ENCODE measurements at places on chromosomes 1 and 21. TPM values are rescaled to one million over a fixed set of nuclear protein-coding genes. Genes with fewer than 3 reads are reported as not detected.

AMY1A gene
- not detected for total RNA-seq

ASCL5 gene
- total RNA-seq, result not detected

AMY2A gene
- not detected for total RNA-seq

PM20D1 gene
- total RNA-seq, result 0.34 TPM

MNDA gene
- total RNA-seq, result not detected

ADGRB2 gene
- 0.39 TPM for total RNA-seq

CFAP74 gene
- not detected for total RNA-seq

ITLN2 gene
- total RNA-seq, result not detected

SPATC1L gene
- total RNA-seq, result 7.7 TPM

RUNX3 gene
- total RNA-seq, result 186 TPM

S100A16 gene
- not detected for total RNA-seq

RXFP4 gene
- total RNA-seq, result not detected

ST6GALNAC5 gene
- total RNA-seq, result not detected

ZNF593OS gene
- total RNA-seq, result not detected

UTS2 gene
- not detected for total RNA-seq

CD247 gene
- 211 TPM for total RNA-seq

FCRL1 gene
- not detected for total RNA-seq

FAM72B gene
- total RNA-seq, result 13.6 TPM

FAM72A gene
- 24.7 TPM for total RNA-seq

SLC19A1 gene
- 61.9 TPM for total RNA-seq

CLDN8 gene
- not detected for total RNA-seq

LCE6A gene
- total RNA-seq, result not detected

IVL gene
- total RNA-seq, result not detected

TFF2 gene
- not detected for total RNA-seq

SLC22A15 gene
- 1.4 TPM for total RNA-seq

LORICRIN gene
- not detected for total RNA-seq

TMEM201 gene
- total RNA-seq, result 19.1 TPM

ERO1B gene
- total RNA-seq, result 6.4 TPM

TEX38 gene
- total RNA-seq, result 0.34 TPM

HMCN1 gene
- total RNA-seq, result 0.10 TPM

CD244 gene
- 1.9 TPM for total RNA-seq

Data from T-helper 1 cell treated with Interleukin-12 subunit alpha and Interleukin-12 subunit beta and Interleukin-4 antibody, amounts not matched to agents 30 ng/mL and 1 ng/mL, for 36 hours (primary cell).